Esophagus squamous epithelium (tissue), 5 donors: ENCODE measurements at places on chromosomes 16 and 17.

- no peak for DNase-seq
Measured at GRCh38 chr16:85430523-85431421, 182.3 kb upstream of the GSE1 start.

- DNase-seq = no peak
Measured at GRCh38 chr16:10740000-10740844, 3.4 kb upstream of the NUBP1 start.

GRCh38 chr17:13843862-13844635, 225.3 kb upstream of the COX10 start:
- no peak for DNase-seq

DNA sequence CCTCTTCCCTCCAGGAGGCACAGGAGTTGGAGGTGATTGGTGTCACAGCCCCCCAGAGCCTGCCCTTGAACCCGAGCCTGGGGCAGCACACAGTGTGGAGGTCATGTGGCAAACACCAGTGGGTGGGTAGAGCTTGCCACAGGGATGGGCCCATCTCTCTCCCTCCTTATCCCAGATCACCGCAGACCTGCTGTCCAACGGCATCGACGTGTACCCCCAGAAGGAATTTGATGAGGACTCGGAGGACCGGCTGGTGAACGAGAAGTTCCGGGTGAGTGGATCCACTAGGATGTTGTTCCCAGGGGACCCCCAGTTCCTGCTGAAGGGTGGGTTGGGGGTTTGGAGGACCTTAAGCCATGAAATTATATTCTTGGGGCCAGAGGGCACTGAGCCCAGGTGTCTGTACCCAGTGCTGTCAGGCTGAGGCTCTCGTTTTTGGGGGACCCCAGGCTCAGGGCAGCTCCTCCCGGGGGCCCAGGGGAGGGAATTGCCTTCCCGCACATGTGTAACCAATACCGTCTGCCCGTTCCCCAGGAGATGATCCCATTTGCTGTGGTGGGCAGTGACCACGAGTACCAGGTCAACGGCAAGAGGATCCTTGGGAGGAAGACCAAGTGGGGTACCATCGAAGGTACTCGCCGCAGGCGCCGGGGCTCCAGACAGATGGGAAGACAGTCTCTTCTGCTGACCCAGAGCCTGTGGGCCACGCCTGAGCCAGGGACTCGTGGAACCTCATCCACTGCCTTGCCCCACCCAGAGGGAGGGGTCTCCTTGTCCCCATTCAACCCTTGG, 351.9 kb downstream of the SEC14L1 start:
- DNase-seq = no peak

DNA sequence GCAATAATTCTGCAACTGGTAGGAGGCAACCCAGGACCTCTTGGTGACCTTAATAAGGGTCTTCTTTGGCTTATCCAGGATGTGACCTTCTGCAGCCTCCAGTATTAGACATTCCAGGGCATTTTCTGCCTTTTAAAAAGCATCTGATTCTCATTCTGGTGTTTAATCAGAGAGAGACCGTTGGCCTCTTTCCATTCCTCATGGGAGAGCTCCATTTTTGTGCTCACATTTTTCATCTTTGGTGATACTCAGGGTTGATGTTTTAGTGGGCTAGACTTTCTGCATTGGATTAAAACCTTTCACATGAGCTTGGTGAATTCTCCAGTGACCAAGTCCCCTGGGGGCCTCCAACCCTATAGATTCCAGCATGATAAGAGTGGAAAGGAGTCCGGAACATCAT, 150.2 kb upstream of the CACNG5 start:
- no peak for DNase-seq

DNA sequence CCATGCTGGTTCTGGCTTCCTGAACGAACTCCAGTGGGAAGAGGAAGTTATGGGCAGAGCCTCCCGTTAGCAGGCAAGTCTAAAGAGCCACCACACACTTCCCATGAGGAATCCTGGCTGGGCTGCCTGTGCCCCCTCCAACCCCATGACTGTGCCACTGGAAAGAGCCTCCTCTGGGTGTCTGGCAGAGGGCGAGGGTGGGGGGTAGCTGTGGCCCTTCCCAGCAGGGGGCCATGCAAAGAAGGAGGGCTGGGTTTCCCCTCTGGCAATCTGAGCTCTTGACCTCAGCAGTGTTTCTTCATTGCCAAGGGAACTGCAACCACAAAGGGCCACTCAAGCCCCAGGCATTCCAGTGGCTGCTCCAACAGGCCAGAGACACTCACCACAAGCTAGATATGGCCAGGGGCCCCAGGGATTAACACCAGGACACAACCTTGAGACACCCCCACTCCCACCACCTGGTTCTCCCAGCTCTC, 1.7 kb upstream of the RRAD start:
- no peak for DNase-seq

- DNase-seq = no peak
Measured at GRCh38 chr16:76265434-76266045, 11.7 kb upstream of the CNTNAP4 start.

DNA sequence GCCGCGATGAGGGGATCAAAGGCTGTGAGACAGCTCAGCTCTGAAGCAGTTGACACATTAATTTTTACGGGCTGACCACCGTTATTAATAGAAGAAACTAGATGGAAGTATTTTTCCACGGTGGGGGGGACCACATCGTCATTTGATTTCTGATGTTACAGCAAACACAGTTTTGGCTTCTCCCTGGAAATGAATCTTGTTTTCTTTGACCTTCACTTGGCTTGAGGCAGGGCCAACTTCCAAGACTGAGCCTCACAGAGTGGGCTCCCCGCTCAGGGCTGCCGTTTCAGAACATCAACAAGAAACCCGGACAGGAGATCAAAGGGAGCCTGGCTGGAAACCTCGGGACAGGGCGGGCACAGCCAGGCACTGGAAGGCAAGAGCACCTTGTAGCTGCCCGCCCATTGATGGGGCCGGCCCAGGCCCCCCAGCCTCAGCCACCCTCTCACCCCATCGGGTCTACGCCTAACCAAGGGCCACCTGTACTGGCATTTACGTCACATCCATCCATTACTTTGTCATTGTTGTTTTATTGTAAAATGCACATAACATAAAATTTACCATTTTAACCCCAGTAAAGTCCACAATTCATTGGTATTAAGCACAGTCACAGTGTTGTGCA, 124.6 kb downstream of the C16orf95 start:
- no peak for DNase-seq

DNA sequence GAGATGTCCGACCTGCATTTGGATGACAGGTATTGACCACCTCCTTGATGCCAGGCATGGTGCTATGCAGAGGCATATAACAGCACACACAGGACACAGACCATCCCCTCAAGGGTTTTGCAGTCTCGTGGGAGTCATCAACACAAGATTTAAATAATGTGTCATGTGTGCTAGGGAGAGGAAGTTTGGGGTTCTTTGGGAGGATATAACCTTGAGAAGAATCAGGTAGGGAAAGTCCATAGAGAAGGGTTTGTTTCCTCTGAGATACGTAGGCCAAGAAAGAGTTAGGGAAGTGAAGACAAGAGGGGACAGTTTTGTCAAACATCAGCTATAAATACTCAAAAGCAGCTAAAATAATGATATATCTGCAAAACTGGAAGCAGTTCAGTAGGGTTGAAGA, 215.9 kb upstream of the RBFOX1 start:
- DNase-seq = no peak

DNA sequence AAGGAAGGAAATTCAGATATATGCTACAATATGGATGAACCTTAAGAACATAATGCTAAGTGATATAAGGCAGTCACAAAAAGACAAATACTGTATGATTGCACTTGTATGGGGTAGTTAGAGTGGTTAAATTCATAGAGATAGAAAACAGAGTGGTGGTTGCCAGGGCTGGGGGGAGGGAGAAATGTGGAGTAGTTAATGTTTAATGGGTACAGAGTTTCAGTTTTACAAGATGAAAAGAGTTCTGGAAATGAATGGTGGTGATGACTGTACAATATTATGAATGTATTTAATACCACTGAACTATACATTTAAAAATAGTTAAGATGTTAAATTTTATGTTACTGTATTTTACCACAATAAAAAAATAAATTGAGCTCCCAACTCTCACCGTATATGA, 157.9 kb downstream of the TOX3 start:
- no peak for DNase-seq

DNA sequence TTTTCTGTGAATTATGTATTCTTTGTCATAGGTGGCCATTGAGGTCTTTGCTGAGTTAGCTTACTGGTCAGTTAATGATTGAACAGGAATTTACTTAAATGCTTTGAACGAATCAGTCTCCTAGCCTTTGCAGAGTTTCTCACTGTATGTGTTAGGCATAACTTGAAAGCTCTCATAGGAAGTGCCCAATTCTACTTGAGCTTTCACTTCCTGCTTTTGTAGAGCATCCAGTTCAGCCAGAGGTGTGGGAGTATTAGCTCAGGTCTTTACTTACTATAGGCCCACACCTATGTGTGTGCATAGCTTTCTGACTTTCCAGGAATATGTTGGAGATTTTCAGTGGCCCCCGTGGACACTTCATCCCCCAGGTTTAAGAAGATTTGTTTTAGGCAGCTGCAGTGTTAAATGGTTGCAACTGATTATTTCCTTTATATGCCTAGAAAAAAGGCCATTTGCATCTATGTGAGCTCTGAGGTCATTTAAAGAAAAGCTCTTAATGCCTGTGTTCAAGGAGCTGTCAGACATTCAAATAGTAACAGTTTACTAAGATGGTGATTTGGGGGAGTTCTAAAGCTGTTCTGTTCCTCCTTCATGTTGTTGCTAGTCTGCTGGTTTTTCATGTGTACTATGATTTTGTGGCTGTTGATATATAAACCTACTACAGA, 62.3 kb downstream of the PHKB start:
- DNase-seq = no peak
